ENCODE measurements at places on chromosomes 5 and 9. TPM values are rescaled to one million over a fixed set of nuclear protein-coding genes. Genes with fewer than 3 reads are reported as not detected.

Gene VLDLR
- total RNA-seq, result 2.0 TPM

Gene CD180
- total RNA-seq, result not detected

Gene DAPK1
- total RNA-seq, result 39.0 TPM

Gene SOWAHA
- 2.9 TPM for total RNA-seq

Gene MLANA
- total RNA-seq, result not detected

Gene CDHR2
- 0.20 TPM for total RNA-seq

Gene FAT2
- total RNA-seq, result not detected

Gene MARCOL
- not detected for total RNA-seq

Gene GGTA1
- not detected for total RNA-seq

Gene CMYA5
- 0.08 TPM for total RNA-seq

Gene ZNF462
- total RNA-seq, result 0.92 TPM

Gene INSL6
- total RNA-seq, result not detected

Gene FOXD4L6
- total RNA-seq, result not detected

Gene ENTREP1
- total RNA-seq, result not detected

Gene GDNF
- not detected for total RNA-seq

Gene SPEF2
- 1.3 TPM for total RNA-seq

Gene PCYOX1L
- 1.2 TPM for total RNA-seq

Gene IDNK
- total RNA-seq, result 3.3 TPM

Gene PAEP
- not detected for total RNA-seq

Gene PSAT1
- 56.8 TPM for total RNA-seq

Gene PCDHA1
- not detected for total RNA-seq

Gene CYFIP2
- 14.9 TPM for total RNA-seq

Gene POMT1
- total RNA-seq, result 26.2 TPM

Gene STARD4
- 24.4 TPM for total RNA-seq

Gene PCDH1
- 108 TPM for total RNA-seq

Gene PCDHB12
- 0.18 TPM for total RNA-seq

Gene UQCRQ
- 227 TPM for total RNA-seq

Gene GDA
- 34.1 TPM for total RNA-seq

Gene HAVCR2
- not detected for total RNA-seq

Gene DDX41
- total RNA-seq, result 269 TPM

Gene CDH18
- not detected for total RNA-seq

Gene SOHLH1
- total RNA-seq, result not detected
